DMS79 (cell line): ENCODE measurements at places on chromosomes 1 and 21.

GRCh38 chr1:172134087-172134731 lies 286.3 kb upstream of the C1orf105 start:
- no peak for DNase-seq

GRCh38 chr1:182848736-182849135 lies 9.6 kb downstream of the DHX9 start:
- no peak for DNase-seq

DNA sequence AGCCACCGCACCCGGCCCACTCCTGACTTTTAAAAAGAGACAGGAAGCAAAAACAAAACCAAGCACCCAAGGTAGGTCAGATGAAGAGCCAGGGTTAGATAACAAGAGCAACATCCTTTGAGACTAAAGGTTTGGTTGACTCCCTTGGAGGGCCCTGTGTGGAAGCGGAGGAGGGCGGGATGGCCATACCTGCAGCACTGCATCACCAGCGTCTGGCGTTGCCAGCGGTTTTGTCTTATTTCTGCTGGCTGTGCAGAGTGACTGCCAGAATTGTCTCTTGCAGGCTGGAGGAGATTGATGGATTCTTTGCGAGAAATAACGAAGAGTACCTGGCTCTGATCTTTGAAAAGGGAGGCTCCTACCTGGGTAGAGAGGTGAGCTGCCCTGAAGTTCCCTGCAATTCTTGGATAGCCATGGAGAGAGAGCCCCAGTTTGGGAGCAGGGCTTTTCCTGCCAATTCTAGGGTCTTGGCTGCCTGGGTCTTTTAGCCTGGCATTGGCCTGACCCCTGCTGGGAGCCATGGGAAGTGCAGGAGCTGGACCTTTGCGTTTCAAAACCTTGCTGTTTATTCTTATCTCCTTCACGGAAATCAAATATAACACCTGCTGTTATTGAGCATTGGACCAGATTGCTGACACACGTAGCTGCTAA lies 24.0 kb downstream of the QSOX1 start:
- no peak for DNase-seq

DNA sequence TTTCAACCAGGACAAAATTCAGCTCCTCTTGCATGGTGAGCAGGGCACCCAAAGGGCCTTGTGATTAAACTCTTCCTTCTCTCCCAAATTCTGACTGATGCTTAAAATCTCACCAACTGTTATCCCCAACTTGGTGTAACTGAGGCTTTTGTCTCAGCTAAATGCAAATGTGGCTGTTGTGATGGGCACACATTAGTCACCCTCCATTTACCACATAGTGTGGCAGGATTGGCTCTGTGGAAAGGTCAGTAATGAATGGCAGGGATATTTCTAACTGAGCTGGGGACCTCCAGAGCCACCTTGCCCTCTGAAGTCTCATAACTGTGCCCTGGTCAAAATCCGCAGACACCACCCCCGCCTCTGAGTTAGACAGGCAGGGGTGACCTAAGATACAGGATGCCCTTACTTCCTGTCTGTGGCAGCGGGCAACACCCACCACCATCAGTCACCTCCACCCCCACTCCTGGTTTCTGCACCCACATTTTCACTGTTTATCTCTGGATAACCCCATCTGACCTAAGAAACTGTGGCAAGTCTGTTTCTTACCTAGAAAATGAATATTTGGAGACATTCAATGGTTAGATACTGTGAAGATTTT lies 25.4 kb upstream of the RGS16 start:
- no peak for DNase-seq

DNA sequence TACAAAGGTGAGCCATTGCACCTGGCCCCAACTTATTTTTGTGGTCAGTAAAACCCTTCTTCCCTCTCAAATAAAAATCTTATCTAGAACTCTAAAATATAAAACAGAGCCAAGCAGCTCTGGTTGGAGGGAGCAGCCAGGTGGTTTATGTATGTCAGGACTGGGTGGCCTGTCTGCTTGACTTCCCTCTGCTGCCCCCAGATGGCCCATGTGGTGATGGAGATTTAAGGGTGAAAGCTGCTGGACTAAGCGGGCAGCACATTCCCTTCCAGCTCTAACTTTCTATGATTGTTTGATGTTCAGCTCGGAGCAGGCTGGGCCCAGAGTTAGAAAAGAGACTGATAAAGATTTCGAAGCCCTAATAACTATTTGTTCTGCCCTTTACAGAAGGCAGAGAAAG lies 11.9 kb upstream of the PAQR6 start:
- no peak for DNase-seq

GRCh38 chr21:39182484-39183271 lies 573 bp downstream of the PSMG1 start:
- DNase-seq: no peak

GRCh38 chr1:213883618-213884017 lies 104.2 kb upstream of the PROX1 start:
- no peak for DNase-seq

DNA sequence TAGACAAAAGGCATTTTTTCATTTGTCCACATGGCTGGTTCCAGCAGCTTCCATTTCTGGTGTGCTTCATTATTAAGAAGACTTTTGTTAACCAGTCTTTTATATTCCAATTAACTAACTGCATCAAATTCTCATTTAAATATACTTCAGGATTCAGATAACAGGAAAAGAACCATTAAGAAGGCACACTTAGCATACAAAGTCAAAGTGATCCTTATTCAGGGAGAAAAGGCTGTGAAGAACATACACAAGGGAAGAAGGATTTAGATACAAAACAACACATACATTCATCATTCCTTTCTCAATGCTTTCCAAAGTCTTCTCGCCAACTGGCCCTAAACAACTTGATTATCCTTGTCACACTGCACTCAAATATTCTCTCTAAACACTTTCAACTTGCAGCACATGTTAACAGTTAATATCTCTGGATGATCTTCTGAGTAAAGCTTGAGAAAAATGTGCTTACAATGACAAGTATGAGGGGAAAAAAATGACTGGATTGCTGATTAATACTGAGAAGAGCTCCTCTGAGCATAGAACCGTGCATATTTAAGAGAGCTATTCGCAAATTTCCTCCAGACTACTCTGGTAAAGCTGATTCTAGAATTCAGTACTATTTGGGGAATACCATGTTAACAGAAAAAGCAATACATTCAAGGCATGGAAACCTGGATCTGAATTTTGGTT lies 225.2 kb upstream of the TNR start:
- DNase-seq: no peak

DNA sequence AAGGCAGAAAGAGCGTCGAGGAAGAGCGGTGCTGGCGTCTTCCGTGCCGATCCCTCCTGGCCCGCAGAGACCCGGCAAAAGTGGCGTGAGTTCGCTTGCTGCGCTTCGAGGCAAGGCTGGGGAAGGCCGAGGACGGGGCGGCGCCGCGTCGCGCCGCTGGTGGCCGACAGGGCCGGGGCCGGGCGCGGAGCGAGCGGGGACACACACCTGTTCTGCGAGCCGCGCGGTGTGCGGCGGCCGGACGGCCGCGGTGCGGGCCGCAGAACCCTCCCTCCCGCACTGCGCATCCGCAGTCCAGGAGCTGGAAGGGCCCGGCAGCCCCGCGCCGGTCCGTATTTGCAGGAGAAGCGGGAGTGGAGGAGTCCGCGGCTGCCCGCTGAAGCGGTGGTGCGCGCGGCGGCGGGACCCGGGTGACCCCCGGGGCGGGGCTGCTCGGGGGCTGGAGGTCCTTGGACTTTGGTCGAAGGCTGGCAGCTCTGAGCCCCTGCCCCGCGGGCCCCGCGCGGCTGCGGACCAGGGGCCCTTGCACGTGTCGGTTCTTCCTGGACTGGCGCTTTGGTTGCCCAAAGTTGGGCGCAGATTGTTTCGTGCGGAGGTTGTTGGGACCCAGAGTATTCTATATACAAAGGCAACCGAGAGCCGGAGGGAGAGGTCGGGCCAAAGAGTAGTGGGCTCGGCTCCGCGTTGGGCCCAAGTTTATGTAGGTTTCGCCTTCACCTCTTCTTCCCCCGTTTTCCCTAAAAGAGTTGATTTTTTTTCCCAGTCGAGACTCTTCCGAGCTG lies 2.6 kb downstream of the RNF220 start:
- DNase-seq: no peak

- DNase-seq: no peak
These were observed 39.1 kb downstream of the CLIC6 start for GRCh38 chr21:34707876-34708325.

DNA sequence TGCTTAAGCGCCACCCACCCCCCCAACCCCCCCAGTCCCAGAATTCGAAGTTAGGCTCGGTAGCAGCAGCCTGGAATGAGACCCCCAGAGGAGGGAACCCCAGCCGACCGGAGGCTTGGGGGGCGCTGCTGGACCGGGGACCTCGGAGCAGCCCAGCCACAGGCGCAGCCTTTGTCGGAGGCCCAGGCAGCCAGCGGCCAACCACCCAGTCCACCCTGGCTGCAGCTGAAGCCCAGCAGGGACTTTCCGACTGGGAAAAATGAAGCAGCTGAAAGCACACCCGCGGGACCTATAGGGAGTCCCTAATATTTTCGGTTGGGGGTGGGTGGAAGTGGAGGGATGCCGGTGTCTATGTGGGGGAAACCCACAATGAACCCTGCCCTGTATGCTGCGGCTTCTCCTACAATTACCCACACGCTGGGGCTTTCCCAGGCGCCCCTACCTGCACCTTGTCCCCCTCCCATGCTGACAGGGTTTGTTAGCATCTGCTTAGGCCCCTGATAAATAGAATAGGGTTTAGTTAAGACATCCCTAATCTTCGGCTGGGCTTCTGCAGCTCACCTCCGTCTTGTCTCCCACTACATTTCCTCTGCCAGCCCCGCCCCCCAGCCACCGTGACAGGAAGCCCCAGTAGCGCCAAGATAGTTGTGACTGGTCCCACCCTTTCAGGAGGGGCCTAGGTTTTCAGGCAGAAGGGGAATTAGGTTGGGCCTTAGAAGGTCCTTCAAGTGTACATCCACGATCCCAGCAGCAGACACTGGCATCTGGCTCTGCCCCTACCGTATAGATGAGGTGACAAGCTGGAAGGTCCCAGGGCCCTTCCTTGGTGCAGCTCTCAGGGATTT lies 838 bp downstream of the CCDC28B start:
- DNase-seq: peak; percentile 13

- DNase-seq: no peak
These were observed 32.6 kb downstream of the PIGM start for GRCh38 chr1:159999204-159999603.

DNA sequence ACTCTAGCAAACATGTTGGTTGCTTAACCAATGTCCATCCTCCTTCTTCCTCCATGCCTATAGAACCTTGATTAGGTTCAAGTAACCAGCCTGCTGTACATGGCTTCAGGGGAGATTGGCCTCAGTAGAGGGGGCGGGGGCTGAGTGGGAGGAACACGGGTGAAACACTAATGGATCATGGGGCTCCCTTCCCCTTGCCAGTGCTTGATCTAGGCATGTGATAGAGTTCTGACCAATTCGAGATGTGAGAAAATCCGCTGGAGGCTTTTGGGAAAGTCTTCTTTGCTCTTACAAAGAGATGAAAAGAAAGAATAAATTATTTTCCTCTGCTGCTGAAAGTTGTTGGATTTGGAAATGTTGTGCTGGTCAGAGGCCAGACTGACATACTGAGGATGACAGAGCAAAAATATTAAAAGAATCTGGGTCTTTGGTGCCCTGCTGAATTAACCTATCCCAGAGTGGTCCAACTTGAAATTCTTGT lies 5.2 kb upstream of the OTUD7B start:
- no peak for DNase-seq

DNA sequence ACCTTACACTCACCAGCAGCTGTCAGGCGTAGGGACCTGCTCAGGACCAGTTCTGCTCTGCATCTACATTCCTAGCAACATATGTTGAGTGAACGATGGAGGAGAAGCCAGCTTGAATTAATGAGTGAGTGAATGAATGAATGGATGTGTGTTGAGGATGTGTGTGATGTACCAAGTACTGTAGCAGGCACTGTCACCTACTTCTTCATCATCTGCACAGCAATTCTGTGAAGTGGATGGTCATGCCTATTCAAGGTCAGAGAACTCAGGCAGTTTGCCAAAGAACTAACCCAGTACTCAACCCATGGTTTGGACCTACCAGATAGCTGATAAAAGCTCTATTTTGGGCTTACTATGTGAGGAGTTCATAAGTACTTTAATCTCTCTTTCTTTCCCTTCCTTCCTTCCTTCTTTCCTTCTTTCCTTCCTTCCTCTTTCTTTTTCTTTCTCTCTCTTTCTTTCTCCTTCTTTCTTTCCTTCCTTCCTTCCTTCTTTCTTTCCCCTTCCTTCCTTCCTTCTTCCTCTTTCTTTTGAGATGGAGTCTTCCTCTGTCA lies 56.9 kb downstream of the ATP1A1 start:
- no peak for DNase-seq

DNA sequence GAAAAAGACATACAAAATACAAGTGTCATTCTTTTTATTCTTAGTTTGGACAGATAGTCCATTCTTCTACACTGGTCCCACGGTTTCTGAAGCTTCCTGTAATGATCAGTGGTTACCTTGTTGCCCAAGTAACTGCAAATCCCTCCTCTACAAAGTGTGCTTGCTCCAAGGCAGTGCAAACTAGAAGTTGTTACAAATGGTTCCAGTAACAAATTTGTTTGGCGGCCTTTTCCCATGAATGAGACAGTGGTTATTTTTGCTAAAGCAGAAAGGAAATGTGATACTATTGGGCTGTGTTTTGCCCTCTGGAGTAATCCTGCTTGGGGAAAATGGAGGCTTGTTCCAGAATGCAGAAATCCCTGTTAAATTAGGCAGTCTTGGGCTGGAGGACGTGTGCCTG lies 8.9 kb downstream of the BACE2 start:
- DNase-seq: no peak

DNA sequence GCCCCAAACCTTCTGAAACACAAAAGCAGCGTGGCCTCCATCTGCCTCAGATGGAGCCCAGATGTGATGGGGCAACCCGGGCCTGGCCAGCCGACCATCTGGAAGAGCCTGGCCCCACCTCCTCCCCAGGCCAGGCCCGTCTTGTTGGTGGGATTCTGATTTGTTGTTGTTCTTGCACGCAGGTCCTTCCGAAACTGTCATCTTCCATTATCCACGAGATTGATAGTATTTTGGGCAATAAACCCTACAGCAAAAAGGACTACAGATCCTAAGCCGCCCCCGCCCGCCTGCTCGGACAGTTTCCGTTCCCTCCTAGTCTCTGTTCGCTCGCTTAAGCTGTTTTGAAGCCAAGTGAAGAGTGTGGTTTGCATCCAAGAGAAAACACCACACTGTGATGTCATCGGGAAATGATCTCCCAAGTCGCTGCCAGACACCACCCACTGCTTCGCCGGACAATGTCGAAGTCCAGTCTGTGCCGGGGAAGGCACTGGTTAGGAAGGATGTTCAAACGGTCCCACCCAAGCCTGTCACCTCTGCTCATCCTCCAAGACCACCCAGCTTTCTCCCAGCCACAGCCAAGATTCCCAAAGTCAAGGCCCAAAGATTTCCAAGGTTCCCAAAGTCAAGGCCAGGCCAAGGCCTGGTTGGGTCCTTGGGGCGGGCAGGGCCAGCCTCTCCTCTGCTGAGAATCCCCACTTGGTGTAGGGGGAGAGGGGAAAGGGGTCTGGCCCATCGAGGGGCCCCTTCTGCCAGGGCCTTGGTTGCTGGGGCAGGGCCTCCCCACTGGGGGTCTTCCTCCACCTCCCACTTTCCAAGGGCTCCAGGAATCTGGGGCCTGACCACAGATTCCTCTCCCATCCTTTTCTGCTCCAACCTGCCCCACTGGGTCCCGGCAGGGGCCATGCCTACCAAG lies 52.9 kb downstream of the KCNAB2 start:
- DNase-seq: no peak

GRCh38 chr1:22619252-22619651 lies 17.2 kb upstream of the C1QA start:
- DNase-seq: no peak

- DNase-seq: no peak
These were observed 10.5 kb downstream of the PCSK9 start for GRCh38 chr1:55049914-55050278.

GRCh38 chr1:224623310-224623714 lies 7.2 kb downstream of the CNIH3 start:
- DNase-seq: no peak
